ENCODE measurements at places on chromosomes 3 and 15.

DNA sequence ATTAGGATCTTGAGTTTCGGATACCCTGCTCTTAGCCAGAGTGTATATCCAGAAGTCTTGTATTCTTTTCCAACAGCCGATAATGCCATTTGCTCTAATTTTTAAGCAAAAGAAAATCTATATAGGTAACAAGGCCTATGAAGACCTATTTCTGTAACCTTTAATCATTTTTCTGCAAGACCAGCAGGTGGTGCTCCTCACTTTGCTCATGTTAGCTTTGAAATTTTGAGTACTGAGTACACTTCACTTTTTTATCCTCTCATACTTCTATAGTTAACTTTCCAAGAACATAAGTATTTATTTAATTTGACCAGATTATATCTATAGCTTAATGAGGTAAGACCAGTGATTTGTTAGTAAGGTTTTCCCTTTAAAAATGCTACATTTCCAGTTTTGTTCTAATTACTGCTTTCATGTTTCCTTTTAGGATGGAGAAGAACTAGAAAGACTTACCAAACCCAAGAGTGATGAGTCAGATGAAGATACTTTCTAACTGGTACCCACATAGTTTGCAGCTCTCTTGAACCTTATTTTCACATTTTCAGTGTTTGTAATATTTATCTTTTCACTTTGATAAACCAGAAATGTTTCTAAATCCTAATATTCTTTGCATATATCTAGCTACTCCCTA, 20.5 kb downstream of the SLC35A5 start:
- peak; percentile 70 for DNase-seq

- no peak for DNase-seq
These were observed 276.5 kb downstream of the EDEM1 start for GRCh38 chr3:5463991-5464390.

GRCh38 chr3:17939157-17939556, 196.7 kb upstream of the TBC1D5 start:
- no peak for DNase-seq

- no peak for DNase-seq
These were observed 66.7 kb downstream of the BBX start for GRCh38 chr3:107589454-107589853.

- DNase-seq, result no peak
These were observed 193.8 kb downstream of the SCAPER start for GRCh38 chr15:76711351-76711827.

DNA sequence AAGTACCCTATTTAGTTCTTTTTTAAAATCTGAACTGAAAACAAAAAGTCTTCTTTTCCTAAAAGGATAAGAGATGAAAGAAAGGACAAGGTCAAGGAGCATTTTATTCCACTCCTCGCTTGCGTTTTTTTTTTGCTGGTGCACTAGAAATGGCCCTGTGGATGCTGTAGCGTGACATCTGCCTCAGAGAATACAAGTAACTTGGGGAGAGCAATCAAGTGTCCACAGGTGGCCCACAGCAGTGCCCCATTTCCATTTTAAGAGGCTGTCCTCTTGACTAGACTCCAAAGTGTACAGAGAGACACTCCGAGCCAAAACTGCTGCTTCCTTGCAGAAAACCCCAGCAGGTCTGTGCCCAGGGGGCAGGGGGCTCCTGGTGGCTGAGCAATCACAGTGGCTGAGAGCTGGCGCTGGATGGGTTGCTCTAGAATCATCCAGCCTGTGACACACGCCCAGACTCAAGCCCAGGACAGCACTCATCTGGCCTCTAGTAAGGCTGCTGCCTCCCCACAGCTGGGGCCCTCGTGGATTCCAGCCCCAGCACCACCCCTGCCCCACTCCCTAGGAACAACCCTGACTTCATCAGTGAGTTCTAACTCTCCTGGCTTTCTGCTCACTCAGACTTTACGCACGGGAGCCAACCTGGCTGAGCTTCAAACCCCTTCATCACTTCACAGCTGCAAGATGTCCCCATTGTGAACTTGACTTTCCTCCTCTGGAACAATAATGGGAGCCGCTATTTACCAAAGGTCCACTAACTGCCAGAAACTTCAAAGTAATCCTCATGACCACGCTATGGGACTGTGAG, 71.1 kb upstream of the SPATA12 start:
- peak; percentile 73 for DNase-seq

DNA sequence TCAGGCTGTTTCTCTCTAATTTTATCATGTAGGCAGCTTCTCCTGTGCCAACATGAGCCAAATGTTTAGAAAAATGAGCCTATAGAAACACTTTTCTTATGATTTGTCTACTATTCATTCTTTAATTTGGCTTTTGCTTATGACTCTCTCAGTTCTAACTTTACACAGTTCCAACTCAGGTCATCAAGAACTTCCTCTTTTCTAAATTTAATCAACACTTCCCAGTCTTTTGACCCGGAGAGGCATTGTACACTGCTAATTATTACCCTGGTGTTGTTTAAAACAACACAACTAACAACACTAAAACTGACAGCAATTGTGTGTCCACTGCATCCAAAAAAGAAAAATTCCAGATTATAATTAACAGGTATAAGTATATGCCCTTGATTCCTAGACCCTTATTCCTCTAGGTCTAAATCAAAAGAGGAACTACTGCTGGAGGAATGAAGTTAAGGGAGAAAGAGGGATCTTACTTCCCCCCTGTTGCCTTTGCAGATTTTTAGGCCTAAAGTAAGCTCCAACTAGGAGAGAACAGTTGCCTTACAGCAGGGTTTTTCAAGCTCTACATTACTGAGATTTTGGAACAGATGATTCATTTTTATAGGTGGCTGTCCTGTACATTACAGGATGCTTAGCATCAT, 332.2 kb upstream of the GOLIM4 start:
- DNase-seq, result no peak

GRCh38 chr3:138417559-138417982, 16.8 kb upstream of the ESYT3 start:
- peak; percentile 82 for DNase-seq

DNA sequence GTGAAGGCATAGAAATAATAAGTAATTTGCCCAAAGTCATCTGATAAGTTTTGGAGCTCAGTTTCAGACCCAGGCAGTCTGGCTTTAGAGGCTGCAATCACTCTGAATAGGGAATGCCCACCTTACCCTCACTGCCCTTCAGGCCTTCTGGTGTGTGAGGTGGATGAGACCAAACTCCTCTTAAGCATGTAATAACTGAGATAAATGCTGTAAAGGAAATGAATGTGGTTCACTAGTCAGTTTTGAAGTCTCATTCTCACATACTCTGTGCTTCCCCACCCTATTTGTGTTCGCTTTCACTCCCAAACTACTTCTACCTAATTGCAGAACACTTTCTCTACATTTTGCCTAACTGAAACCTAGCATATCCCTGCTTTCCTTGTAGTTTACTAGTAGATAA, 144.1 kb downstream of the FILIP1L start:
- no peak for DNase-seq

DNA sequence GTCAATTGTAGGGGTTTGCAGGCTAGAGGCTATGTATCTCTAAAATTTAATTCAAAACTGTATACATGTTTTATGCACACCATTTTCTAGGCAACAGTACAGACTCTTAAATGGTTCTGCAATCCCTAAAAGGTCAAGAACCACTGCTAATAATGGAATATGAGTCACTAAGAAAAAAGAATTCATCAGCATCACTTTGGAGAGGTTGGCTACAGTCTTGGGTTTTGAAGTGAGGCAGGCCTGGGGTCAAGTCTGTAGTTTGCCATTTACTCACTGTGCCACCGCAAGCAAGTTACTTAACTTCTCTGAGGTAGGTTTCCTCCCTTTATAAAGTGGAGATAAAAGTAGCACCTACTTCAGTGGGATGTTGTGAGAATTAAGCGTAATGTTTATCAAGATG, 33.7 kb downstream of the THRB start:
- DNase-seq, result peak; percentile 50

DNA sequence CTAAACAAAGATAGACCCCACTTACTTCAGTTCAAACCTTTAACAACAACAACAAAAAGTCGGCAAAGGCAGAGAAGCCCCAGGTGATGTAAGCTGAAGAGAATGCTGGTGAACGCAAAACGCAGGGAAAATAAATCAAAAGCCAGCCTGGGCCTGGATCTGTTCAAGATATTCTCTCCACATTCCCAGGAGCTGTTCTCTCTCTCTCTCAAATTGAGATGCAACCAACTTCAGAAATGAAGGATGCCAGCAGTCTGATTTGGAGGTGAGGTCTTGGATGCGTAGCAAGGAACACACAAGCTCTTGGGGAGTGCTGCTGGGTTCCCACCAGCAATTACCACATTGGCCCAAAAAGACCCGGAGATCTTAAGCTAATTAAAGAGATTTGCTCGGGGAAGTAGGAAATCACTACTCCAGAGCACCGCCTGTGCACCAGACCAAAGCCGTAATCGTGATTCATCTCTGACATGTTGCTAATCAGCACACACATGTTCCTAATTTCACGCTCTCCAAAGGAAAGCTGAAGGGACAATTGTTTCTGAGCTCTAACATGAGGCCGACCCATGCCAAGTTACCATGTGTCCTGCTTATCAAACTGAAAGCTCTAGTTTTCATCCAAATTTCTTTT, 37.1 kb downstream of the IL17RD start:
- peak; percentile 85 for DNase-seq

DNA sequence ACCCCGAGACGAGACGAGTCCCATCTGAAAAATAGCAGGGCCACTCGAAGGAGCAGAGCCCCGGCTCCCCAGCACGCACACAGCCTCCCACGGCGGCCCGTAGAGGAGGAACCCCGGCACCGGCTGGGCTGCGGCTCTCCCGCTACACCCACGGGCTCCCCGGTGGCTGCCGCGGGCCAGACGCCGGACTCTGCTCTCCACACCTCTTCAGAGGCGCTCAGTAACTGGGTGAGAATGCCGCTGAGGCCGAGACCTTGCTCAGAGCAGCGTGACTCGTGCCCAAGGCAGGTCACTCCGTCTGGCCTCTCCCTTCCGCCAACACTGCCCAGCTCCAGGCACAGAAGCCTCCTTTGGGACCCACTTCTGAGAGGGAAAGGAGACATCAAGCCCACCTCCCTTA, 34.4 kb downstream of the TNK2 start:
- DNase-seq, result peak; percentile 49

- no peak for DNase-seq
These were observed 72.3 kb downstream of the XXYLT1 start for GRCh38 chr3:195198426-195199346.

GRCh38 chr3:21067031-21067813, 683.8 kb downstream of the ZNF385D start:
- DNase-seq, result no peak

DNA sequence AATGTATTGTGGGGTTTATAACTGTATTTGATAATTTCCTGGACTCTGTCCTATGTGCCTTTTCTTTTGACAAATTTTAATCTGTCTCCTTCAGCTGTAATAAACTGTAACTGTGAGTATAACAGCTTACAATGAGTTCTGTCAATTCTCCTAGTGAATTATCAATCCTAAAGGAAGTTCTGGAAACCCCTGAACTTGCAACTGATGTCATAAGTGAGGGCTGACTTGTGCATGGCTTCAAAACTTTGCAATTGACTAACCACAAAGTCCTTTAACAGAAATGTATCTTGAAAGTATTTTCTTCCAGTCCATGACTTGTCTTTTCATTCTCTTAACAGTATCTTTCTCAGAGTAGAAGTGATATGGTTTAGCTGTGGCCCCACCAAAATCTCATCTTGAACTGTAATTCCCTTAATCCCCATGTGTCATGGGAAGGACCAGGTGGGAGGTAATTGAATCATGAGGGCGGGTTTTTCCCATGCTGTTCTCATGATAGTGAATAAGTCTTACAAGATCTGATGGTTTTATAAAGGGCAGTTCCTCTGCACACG, 108.3 kb downstream of the TFDP2 start:
- DNase-seq, result no peak

- DNase-seq, result no peak
These were observed 48.4 kb upstream of the RPL35A start for GRCh38 chr3:197901626-197902025.

DNA sequence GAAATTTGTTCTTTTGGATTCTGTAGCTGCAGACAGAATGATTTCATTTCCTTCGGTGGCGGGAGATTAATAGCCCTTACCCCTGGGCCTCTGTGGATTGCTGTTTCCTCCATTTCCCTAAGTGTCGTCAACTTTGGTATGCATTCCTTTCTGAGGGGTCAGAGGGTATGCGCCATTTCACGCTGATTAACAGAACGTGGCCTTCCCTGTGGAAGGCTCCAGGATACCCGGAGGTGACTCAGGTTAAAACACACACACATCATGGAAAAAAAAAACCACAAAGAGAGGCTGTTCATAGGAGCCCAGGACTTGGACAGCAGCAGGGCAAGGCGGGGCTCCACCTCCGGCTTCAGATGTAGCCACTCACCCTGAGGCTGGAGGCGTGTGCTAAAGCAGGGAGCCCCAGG, 51.9 kb downstream of the EPHB1 start:
- DNase-seq, result peak; percentile 95

DNA sequence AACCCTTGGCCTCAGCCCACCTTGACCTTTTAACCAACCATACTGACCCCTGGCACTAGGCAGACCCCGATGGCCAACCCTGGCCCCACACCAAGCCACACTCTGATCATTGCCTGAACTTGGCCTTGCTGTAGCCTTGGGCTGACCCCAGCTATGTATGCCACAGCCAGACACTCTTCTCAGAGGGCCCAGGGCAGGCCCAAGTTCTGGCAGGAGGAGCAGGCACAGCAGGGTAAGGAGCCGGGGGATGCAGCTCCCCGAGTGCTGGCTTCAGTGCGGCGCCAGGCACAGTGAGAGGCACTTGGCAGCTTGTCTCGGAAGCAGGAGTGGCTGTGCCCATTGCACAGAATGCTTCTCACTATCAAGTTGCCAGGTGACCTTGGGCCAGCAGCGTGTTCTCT, 22.3 kb downstream of the PRR20G start:
- no peak for DNase-seq

- DNase-seq, result peak; percentile 40
These were observed 106.7 kb downstream of the ZIC4 start for GRCh38 chr3:147299656-147300055.

DNA sequence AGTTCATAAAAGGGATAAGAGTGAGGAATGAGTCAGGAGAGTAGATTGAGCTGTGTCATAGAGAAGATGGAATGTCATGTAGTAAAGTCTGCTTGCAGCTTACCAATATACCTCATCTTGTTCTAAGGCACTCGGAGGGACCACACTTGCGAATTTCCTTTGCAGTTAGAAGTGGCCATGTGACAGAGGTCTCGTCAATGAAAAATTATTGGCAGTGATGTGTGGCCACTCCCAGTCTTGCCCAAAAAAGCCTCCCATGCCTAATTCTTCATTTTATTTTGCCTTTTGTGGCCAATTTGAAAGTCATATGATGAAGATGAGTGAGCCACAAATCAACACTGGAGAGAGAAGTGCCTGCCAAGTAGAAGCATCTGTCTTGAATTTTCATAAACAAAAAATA, 465.6 kb upstream of the ZNF385D start:
- DNase-seq, result no peak

DNA sequence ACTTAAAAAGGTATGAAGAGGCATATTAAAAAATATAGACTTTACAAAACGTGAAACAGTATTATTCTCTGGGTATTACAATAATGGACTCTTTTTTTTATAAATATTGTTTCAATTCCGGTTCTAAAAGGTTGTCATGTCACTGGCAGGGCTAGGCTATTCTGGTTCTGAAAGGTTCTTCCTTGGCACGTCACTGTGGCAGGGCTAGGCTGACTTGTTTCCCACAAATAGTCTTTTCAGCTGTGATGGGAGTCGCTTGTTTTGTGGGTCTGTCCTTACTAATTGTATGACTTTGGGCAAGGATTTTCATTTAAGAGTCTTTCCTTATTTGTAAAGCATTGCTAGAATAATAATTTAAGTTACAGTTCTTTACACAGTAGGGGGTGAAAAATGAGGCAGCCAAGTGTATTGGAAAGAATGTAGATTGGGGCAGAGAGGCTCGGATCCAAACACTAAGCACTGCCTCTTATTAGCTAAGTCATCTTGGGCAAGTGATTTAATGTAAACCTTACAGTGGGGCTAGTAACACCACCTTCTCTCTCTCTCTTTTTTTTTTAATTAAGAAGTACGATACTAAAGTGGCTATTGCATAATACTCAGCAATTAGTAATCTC, 12.4 kb upstream of the MELTF start:
- no peak for DNase-seq
